NCI-H1930 (cell line): ENCODE measurements at places on chromosomes 2 and 18.

GRCh38 chr2:219378163-219378851 lies 9.4 kb downstream of the DNPEP start:
- DNase-seq = no peak

GRCh38 chr2:160614391-160614790 lies 120.8 kb upstream of the RBMS1 start:
- DNase-seq = no peak

GRCh38 chr2:138615257-138615656 lies 113.7 kb downstream of the SPOPL start:
- no peak for DNase-seq

DNA sequence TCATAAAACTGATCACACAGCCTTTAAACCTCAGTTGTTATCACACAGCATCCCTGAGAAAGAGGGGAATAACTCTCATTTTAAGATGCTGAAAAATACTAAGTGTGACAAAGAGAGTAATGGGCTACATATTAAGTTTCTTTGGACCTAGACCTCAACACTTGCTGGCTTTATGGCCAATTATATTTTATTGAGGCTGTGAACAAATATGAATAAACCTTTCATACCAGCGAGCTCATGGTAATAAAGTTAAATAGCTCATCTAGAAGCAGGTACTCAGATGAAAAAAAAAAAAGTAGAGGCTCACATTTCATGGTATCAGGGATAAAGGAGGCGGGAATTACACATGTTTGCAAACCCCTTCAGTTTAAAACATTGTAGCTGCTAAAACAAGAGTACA lies 75.7 kb downstream of the DOCK10 start:
- no peak for DNase-seq

DNA sequence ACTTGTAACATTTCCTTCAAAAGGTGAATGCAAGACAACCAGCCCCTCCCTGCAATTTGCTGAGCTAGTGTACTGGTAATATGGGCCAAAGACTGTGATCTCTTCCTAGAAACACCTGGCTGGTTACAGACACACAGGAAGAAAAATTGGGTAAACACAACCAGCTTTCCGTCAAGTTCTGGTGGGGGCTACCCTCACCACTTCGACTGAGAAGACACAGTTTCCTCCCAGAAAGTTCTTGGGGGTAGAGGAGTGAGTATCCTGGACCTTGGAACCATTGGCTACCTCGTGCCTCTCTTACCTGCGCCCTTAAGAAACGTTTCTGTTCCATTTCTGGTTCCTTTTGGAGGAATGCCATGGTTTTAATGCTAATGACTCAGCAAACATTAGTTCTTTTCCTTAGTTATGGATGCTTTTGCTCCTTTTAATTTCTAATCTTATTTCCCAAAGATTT lies 120.9 kb upstream of the DLX2 start:
- no peak for DNase-seq

DNA sequence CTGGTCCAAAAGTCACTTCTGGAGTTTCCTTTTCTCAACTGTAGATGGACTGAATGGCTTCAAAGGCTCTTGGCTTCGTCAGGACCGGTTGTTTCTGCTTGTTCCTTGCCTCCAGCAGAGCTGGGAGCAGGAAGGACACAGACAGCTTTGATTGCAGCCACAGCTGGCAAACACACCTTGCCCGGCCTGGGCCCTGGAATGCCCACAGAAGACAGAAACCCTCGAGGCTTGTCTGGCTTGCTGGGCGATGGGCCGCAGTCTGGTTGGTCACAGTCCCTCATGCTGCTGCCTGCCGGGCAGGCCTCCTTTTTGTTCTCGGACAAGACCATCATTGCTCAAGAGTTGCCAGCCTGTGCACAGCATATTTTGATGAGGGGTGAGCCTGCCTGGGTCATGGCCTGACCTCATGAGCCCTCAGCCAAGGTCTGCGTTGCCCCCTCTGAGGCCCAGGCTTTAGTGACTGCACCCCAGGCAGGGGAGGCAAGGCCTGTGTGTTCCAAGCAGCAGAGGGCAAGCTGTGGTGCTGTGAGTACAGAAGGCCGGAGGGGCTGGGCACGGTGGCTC lies 37.8 kb downstream of the ATP6V1C2 start:
- DNase-seq = no peak
